ENCODE measurements at places on chromosomes 2 and 18. TPM values are rescaled to one million over a fixed set of nuclear protein-coding genes. Genes with fewer than 3 reads are reported as not detected.

Gene HYCC2
- total RNA-seq, result 2.3 TPM

Gene SPP2
- total RNA-seq, result not detected

Gene MAP3K19
- not detected for total RNA-seq

Gene FEV
- total RNA-seq, result not detected

Gene CENPO
- 18.5 TPM for total RNA-seq

Gene FOXD4L1
- not detected for total RNA-seq
